ENCODE measurements at places on chromosomes 4 and X.

DNA sequence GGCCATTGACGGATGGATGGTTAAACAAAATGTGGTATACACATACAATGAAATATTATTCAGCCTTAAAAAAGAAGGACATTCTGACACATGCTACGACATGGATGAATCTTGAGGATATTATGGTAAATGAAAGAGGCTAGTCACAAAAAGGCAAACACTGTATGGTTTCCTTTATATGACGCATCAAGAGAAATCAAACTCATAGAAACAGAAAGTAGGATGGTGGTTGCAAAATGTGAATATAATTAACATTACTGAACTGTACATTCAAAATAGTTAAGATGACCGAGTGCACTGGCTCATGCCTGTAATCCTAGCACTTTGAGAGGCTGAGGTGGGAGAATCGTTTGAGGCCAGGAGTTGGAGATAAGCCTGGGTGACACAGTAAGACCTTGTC lies 9.5 kb upstream of the CASK start:
- DNase-seq: no peak

DNA sequence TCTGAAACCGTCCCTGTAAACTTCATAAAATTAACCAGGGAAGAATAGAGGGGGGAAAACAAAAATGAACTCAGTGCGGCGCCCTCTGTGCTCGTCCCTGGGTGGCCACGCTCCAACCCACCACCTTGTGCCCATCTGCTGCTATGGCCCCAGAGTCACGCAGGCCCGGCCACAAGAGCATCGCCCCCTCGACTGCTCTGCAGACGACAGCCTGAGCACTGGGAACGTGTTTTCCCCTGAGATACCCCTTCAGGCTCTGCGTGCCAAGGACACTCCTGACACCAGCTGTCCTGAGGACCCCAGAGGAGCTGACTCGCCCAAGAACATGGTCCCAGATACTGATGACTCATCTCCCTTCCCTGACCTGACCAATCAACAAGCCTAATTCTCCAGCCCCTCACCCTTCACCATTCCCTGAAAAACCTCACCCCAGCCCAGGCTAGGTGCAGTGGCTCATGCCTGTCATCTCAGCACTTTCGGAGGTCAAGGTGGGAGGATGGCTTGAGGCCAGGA lies 64.1 kb upstream of the GPR78 start:
- no peak for DNase-seq

GRCh38 chrX:16457239-16457638 lies 192.7 kb upstream of the S100G start:
- no peak for DNase-seq

DNA sequence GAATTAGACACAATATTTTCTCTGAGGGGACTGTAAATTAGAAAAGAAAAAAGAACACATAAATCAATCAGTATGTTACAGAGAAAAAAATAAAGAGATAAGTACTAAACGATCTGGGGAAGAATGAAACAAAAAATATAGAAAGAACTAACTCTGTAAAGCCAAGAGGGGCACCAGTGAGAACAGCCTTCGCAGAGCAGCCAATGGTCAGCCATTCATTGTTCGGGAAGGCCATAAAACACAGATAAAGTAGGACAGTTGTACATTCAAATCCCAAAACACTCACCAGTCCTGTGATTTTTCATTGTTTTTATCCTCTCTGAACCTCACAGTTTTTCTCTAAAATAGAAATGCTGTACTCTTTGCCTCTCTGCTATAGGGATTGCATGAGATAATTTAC lies 127.9 kb downstream of the NEK1 start:
- no peak for DNase-seq

GRCh38 chr4:115396034-115396433 lies 282.6 kb upstream of the NDST4 start:
- no peak for DNase-seq

DNA sequence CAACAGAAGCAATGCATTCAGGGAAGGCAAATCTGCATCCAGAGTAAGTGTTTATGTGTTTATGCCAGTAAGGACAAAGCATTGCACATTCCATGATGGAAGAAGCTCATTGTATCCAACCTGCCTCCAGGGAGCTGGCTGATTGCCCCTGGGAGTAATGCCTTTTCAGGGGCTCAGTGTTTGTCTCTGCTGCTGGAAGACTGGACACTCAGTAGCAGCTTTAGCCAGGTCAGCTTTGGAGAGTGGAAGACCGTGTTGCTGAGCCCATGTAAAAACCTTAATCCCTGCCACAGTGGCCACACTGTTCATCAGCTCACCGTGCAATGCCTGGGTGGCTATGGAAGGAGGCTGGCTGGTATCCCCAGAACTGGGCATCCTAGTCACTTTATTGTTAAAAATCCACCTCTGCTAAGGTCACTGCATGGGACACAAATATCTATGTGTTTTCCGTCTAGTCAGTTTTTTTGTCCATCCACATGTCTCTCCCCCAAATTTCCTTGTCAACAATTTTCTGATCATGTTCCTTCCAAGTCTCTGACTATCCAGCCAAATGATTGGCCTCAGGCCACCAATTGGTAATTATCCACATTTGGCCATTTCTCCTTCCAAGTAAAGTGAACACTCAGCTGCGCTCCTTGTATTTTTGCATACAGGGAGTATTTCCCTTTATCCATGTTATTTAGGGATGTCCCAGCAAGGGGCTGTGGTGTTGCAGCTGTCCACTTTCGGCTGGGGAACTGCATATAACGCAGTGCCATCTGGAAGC lies 2044.5 kb upstream of the AGA start:
- DNase-seq: no peak
